ENCODE measurements at places on chromosomes 7 and 10.

GRCh38 chr10:102704915-102705314 is 9.3 kb downstream of the ARL3 start:
- no peak for DNase-seq

DNA sequence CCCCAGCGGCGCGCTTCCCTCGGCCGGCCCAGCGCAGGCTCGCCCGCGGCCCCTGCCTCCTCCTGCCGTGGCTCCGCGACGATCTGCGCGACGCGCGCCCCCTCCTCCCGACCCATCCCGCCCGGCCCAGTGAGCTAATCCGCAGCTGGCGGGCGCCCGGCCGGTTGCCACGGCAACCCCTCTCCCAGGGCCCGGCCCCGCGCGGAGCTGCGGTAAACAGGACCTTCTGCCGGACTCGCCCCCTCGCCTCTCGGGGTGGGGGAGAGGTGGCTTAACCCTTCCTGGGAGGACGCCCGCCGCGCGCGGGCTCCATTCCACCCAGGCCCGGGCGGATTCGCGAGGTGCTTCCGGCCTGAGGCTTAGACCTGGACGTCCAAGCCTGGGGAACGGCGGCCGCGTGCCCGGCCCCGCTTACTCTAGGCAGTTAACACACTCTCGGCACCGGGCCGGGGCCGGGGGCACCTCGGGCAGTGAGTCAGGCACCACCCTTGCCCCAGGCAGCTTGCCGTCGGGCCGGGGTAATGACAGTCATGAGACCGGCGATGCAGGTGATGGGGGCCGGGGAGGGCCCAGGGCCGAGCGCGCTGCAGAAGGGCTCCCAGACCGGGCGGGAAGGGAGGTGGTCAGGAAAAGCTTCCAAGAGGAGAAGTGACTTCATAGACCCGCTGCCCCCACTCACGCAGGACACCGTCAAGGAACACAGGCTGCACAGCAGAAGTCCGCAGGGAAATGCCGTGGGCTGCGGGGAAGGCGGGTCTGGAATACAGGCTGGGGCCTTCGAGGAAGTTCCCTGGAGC is at the start of gene DENND2A:
Gene DENND2A, minus strand, starts transcription at position 87 of the 797 bp plus-strand sequence. CDS start 38,416 bp downstream, outside the sequence.
- no peak for DNase-seq

GRCh38 chr10:53107711-53108110 is 335.1 kb upstream of the MBL2 start:
- no peak for DNase-seq

DNA sequence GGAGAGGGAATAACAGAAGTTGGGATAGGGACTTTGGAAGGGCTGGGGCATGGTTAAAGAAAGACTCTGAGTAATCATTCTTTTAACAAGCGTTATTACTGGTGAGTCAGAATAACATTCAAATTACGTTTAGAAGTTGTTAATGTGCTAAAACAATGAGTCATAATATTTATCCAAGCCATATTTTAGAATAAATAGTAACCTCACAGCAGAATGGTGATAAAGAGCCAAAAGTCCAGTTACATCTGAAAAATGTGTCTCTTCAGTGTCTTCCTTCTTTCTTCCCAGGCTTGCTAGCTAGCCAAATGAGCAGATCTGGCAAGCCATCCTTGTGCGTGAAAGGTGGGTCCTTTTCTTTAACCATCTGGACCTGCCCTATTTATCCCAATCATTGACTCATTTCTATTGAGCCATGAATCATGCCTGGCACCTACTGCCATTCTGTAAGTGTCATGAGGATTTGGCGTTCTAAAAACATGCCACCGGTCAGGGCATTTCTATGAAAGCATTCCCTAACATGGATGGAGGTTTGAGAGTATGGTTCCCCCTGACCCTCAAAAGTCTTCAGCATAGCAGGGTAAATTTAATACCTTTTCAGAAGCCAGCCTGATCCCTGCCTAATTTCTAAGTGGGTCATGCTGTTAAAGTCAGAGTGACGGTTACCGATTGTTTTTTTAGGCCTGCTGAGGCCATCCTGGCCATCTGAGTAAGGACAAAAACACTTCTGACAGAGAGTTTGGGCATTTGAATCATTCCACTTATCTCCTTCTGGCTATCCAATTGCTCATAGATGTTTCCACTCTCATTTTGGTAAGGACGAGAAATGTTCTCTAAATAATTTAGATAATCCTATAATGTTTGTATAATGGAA is 26.9 kb downstream of the MYPN start:
- no peak for DNase-seq

GRCh38 chr10:113182154-113182553 is 232.1 kb downstream of the TCF7L2 start:
- DNase-seq = no peak

All from NCI-H2081 treated with DMSO at 0.1 percent for 48 hours (cell line).